Anterior cingulate cortex (tissue), 58 donors: ENCODE measurements at places on chromosomes 16 and 17.

- no peak for DNase-seq
Measured at GRCh38 chr16:56825826-56826225, 39.2 kb upstream of the SLC12A3 start.

DNA sequence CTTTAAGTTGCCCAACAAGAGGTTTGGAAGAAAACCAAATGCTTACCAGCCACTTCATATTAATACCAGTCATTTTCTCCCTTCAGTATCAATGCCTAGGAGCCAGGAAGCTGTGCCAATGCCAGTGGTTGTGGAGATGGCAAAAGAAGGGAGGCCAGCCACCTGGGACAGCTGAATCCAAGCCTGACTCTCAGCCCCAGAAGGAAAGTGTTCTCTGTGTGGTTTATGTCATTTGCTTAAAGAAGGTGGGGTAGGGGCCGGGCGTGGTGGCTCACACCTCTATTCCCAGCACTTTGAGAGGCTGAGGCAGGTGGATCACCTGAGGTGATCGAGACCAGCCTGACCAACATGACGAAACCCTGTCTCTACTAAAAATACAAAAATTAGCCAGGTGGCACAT is 13.4 kb downstream of the C17orf78 start:
- no peak for DNase-seq

DNA sequence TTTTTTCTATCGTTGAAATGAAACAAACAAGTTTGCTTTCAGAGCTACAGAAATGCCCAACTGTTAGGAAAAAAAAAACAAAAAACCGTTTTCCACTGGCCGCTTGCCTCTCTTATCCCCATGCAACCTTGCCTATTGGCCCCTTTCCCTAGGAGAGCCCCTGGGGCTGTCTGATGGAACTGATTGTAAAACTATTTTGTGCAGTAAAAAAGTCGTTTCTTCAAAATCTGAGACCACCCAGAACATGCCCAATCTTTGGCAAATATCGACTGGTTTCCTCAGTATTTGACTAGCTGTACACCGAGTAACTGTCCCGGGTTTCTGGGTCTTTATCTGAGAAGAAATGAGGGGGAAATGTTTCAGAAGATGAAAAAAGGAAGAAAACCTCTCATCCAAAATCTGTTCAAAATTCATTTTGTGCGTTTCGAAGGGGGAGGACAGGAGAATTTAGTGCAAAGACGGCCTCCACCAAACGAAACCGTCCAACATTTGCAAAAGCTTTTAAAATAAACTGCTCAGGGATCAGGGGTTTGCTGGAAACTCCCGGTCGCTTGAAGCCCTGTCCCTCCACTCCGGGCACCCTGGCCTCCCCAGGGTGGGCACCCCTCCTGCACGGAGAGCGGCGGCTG is 1.1 kb upstream of the GNAO1 start:
- DNase-seq = no peak

DNA sequence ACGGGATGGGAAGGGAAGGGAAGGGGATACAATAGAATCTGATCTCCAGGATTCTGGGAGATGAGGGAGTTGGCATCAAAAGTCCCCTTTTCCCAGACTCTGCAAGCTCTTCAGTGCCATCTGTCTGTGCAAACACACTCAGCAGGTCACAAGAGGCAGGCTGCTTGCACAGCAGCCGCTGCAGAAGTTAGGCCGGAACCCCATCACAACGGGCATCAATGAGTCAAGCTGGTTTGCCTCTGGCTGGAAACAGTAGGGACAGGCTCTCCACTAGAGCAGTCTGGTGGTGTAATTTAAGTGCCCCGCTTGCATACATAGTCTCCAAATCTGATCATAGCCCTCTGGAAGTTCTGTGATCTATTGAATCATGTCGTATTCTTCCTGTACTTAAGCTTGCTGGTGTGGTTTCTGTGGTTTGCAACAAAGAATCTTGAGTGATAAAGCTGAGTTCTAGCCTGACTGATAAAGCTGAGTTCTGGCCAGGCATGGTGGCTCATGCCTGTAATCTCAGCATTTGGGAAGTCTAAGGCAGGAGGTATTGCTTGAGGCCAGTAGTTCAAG is 33.7 kb upstream of the KDM8 start:
- no peak for DNase-seq

GRCh38 chr17:69961501-69962145 is 113.4 kb upstream of the KCNJ16 start:
- no peak for DNase-seq

GRCh38 chr17:81237591-81238489 is 1.0 kb downstream of the TEPSIN start:
- no peak for DNase-seq
